ENCODE measurements at places on chromosomes 7 and 10. TPM values are rescaled to one million over a fixed set of nuclear protein-coding genes. Genes with fewer than 3 reads are reported as not detected.

DNA sequence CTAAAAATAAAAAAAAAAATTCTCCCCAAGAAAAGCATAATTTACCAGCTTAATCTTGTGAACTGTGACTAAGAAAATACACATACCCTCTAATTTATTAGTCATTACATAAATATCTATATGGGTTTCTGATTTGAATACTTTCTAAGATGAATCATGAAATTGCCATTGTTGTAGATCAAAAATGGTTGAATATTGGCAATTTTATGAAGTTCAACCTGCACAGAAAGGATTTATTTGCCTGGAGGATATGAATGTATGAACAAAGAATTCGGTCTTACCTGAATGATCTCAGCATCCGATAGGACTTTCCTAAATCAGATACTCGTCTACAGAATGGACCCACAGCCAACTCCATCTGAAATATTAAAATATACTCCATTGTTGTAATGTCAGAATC is 61.5 kb downstream of the HBP1 start:
- no peak for DNase-seq

- no peak for DNase-seq
Measured at GRCh38 chr7:10684606-10685005, 289.1 kb upstream of the PHF14 start.

The WDR86 gene
- 11.7 TPM for total RNA-seq

The ANKRD61 gene
- total RNA-seq, result not detected
